Stimulated activated CD4-positive, alpha-beta T cell treated with anti-CD3 and anti-CD28 coated beads, Interleukin-2, amount 100 ng/mL, for 24 hours (primary cell): ENCODE measurements at places on chromosomes 11 and 22.

GRCh38 chr11:5655474-5655873, 29.4 kb downstream of the TRIM5 start:
- DNase-seq: no peak

DNA sequence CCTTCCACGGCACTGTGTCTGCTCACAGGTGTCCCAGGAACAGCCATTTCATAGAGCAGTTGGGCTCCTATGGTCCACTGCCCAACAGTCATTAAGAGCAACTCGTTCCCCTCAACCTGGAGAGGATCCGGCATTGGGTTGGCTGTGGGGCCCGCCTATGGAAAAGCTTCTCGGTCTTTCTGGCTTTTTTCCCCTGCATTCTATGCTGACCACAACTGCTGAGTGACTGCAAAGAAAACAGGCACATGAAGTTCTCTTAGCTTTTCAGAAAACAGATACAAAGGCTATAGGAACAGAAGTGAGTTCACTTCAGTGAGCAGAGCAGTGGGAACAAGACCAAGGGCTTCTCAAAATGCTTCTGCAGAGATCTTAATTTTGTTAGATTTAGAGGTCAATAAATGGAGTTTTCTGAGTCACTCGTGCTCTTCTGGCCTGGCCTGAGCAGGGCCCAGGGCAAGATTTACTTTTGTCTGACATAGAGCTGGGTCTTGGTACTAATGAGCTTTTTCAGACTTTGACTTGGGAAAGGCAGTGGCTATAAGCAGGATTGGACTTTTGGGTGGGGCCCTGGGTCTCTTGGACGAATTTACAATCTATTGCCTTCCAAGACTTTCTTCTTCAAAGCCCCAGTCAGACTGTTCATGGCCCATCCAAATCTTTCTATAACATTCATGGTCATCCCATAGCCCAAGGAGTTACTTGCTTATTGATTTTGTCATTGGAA, 13.6 kb upstream of the APOL5 start:
- no peak for DNase-seq

- peak; percentile 32 for DNase-seq
These were observed 639 bp downstream of the INCENP start for GRCh38 chr11:62124186-62125113.

DNA sequence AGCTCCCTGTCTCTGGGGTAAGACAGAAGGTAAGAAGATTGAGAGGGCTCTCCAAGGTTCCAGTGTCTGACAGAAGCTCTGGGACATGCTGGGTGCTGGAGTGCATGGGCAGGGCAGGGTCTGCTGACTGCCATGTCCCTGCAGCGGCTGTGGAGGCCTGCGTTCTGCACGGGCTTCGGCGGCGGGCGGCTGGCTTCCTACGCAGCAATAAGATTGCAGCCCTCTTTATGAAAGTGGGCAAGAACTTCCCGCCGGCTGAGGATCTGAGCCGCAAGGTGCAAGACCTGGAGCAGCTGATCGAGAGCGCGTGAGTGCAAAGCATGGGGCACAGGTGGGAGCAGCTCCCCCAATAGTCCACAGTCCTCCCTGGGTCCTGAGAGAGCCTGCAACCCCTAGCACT, 41.5 kb downstream of the SGSM1 start:
- no peak for DNase-seq

GRCh38 chr22:33832558-33833151, 87.6 kb downstream of the LARGE1 start:
- no peak for DNase-seq
